ENCODE measurements at places on chromosomes 1 and 21.

- no peak for DNase-seq
These were observed 35.2 kb downstream of the NENF start for GRCh38 chr1:212467843-212468482.

GRCh38 chr1:17070163-17070525 is 16.3 kb upstream of the SDHB start:
- DNase-seq: no peak

DNA sequence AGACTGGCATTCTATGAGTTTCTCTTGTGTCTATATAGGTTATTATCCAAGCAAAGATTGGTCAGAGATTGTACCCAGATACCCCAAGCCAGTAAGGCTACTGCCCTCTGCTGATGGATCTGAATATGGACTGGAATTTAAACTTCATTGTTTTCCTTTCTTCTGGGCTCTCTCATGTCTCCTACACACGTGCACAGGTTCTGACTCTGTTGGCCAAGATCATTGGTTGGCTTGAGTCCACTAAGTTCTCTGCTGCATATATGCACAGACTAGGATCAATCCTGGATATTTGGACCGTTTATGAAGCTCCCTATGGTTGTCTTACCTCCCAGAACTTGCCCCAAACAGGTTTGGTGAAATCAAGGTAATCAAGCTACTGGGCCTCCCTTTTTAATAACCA is 69.7 kb downstream of the CC2D1B start:
- DNase-seq: peak; percentile 27

DNA sequence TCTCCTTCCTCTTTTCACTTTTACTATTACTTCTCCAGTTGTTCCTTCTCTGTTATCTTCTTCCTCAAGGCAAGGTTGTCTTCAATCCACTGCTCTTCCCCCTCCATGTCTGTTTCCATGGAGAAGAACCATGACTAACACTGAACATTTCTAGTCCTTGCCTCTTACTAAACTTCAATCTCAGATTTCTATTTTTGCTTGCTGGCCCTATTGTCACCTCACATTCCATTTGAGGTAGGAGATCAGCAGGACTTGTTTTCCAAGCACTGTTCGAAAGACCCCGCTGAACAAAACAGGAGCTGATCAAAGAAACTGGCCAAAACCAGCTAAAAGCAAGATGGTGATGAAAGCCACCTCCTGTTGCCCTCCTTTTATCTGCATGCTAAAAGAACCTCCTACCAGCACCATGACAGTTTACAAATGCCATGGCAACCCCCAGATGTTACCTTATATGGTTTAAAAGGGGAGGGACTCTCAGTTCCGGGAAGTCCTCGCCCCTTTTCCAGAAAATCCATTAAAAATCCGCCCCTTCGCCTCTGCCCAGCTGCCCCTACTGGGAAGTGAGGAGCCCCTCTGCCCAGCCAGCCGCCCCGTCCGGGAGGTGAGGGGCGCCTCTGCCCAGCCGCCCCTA is 22.6 kb downstream of the GON4L start:
- no peak for DNase-seq

GRCh38 chr1:32972814-32973428 is 8.3 kb upstream of the RNF19B start:
- peak; percentile 31 for DNase-seq

DNA sequence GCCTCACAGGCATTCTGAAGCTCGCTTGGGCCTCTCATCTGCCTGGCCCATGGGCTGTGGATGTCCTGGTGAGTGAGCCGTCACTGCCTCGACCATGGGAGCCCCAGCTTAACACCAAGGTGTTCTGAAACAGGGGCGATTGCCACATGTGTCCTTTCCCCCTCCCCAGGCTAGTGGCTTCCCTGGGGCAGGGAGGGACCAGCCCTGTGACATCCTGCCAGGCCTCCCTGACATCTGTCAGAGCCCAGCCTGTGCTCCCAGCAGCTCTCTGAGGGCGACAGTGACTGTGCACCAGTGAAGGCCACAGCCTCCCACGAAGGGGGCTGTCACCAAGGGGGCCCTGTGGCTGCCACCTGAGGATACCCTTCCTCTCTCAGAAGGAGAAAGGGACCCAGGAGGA is 35.9 kb upstream of the CCDC27 start:
- DNase-seq: no peak
